ENCODE measurements at places on chromosomes 7 and 10.

- DNase-seq, result peak; percentile 53
These were observed 28.5 kb downstream of the GSDME start for GRCh38 chr7:24728503-24729364.

DNA sequence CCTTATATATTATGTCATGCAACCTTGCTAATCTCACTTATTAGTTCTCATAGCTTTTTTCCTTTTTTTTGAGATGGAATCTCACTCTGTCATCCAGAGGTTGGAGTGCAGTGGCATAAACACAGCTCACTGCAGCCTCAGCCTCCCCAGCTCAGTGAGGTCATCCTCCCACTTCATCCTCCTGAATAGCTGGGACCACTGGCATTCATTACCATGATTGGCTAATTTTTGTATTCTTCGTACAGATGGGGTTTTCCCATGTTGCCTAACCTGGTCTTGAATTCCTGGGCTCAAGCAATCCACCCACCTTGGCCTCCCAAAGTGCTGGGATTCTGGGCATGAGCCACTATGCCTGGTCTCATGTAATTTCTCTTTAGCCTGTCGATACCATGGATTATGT lies 89.1 kb upstream of the TRIM24 start:
- DNase-seq, result no peak

- no peak for DNase-seq
These were observed 30.1 kb downstream of the INSIG1 start for GRCh38 chr7:155327590-155328320.

GRCh38 chr7:39386718-39387117 lies 179.5 kb upstream of the YAE1 start:
- no peak for DNase-seq

- DNase-seq, result no peak
These were observed 293.3 kb downstream of the ADRA2A start for GRCh38 chr10:111370101-111370500.

- DNase-seq, result no peak
These were observed 70.1 kb downstream of the NPTX2 start for GRCh38 chr7:98687111-98687751.

GRCh38 chr10:30353851-30354250 lies 4.8 kb upstream of the MTPAP start:
- DNase-seq, result peak; percentile 80

GRCh38 chr10:100829933-100830727 lies 82.6 kb upstream of the SLF2 start:
- no peak for DNase-seq

DNA sequence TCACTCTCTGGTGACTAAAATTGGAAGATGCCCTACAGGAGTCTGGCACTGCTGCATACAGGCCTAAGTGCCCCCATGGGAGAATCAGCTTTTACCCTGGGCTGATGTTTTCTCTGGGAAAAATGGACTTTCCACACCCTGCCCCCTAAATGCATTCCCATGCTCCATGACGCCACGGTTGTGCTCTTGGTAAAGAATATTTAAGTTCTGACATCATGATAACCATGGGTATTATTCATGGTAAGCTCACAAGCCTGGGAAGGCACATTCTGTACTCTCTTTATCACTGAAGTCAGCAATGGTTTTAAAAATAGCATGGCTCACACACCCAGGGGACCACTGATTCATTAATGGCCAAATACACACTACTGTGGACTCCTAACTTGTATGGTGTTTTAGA lies 43.4 kb downstream of the HIPK2 start:
- DNase-seq, result peak; percentile 100

DNA sequence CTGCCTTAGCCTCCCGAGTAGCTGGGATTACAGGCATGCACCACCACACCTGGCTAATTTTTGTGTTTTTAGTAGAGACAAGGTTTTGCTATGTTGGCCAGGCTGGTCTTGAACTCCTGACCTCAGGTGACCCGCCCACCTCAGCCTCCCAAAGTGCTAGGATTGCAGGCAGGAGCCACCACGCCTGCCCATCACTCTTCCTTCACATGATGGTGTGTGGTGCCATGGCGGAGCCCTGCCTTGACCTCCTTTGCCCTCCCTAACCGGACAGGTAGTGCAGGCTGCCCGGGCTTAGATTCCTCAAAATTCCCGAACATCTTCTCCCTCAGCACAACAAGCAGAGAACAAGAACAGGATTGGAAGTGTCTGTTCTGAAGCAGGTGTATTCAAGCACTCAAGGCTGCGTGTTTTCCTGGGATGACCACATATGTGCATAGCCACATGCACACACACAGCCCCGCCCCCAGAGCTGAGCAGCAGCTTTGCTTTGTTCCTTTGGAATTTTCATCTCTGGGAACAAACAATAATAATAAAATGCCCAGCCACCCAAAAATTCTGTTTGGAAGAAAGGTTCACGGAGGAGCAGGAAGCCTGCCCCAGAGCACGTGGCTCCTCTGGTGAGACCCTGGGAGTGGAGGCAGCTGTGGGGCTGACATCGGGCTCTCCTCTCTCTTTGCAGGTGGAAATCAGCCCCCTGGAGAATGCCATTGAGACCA lies 131.3 kb upstream of the NPS start:
- DNase-seq, result no peak

GRCh38 chr7:112476390-112477052 lies 4.3 kb upstream of the LSMEM1 start:
- no peak for DNase-seq

DNA sequence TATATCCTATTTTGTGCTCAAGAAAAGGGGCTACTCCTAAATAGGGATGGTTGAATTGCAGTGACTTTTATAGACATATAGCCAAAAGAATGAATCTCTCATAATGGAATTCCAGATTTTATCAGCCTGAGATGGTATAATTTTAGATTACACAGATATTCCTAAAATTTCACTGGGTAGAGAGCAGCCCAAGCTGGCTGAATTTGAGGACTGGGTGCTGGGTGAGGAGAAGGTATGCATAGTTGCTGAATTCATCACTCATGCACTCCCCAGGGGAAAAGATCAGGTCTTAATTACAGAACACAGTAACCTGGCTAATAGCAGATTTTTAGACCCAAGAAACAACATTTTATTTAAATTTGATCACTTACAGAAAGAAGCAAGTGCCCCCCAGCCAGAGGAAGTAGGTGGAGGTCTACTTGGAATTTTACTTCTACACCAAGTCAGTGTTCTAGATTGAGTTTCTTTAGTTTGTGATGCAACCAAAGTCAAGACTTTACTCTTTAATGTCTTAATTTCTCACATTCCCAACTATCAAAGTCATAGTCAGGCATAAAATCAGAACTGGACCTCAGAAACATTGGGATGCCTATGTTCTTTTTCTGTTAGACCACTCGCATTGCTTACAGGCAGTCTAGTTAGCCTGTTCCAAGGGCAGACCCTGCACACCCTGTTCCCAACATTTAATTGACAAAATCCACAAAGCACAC lies 337.4 kb upstream of the PODXL start:
- no peak for DNase-seq

DNA sequence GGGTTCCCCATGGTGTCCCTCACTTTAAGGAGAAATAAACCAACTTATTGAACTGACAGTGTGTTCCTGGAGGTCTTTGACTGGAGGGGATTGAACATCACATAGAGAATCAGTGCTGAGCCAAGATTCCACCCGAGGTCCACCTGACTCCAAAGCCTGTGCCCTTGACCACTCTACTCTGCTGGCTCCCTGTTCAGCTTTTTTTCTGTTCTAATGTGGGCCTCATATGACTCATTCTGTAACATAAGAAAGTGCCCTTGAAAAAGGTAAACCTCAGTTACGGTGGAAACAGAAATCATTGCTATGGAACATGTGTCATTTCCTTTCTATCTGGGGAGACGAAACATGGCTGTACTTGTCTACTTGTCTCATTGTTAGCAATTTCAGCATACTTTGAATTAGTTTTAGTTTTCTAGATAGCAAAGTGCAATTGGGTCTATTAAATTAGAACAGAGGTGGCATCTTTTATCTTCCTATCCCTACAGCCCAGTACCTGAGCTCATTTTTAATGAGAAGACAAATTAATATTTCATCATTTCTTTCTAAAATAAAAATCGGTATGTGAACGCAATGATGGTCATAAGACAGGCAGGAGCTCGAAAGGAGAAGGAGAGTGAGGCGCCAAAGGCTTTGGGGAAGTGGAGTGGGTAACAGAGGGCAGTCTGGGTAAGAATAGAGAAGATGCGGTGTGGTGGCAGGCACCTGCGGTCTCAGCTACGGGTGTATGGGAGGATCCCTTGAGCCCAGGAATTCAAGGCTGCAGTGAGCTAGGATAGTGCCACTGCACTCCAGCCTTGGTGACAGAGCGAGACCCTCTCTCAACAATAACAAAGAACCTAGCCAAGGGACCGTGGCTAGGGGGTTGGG lies 1.5 kb downstream of the GSDME start:
- DNase-seq, result peak; percentile 45

All from fibroblast of mammary gland (primary cell).